Ureter (tissue), 1 donor: ENCODE measurements at places on chromosomes 16 and 17. TPM values are rescaled to one million over a fixed set of nuclear protein-coding genes. Genes with fewer than 3 reads are reported as not detected.

MFAP4 gene
- 119 TPM for total RNA-seq

GRCh38 chr16:3038896-3039295 lies 2.2 kb upstream of the BICDL2 start:
- no peak for DNase-seq

GRCh38 chr17:2064980-2065785 lies 10.3 kb downstream of the HIC1 start:
- DNase-seq = no peak

- no peak for DNase-seq
These were observed 42.1 kb downstream of the SRCIN1 start for GRCh38 chr17:38563362-38564253.

DNA sequence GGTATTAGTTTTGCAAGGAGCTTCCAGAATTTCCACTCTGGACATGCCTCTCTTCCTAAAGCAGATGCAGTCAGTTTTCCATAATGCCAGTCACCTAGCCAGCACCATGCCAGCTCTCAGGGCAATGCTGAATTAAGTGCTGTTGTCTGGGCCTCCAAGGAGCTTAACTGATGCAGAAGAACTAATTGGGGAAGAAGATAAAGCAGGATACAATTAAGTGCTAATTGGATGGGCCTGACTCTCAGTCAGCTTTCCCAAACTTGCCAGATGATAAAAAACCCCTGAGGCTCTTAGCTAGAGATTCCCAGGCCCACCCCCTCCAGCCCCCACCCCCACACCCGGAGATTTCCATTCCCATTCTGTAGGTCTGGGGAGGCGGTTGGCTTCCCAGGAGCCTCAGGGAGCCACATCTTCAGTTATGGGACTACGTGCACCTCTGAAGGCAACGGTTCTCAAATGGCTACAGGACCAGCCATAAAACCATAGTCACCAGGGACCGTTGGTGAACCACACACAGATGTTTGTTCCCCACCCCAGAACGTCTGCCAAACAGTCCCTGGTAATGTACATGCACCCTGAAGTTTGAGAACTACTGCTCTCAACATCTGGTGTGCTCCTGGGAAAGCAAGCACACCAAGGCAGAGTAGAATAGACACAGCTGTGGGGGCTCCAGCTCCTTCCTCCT lies 499.1 kb upstream of the CDH5 start:
- DNase-seq = no peak
